DMS53 (cell line): ENCODE measurements at places on chromosomes 11 and 22.

- no peak for DNase-seq
These were observed 88.9 kb downstream of the RRM1 start for GRCh38 chr11:4183410-4184057.

DNA sequence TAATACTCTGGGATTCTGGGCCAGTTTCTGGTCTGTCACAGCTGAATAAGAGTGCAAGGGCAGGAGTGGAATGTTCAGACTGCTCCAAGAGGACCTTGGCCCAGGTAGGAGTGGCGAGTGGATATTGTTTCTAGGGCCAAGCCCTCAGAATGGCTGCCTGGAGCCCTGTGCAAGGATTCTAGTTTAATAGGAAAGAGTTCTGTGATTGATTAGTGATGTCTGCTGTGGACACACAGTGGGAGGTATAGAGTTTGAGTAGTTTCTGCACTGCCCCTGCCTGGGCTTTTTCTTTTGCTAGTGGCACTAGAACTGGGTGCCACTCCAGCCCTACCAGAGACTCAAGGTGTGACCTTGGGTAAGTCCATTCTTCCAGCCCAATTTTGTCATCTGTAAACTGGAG is 9.7 kb upstream of the MPPED1 start:
- DNase-seq: peak; percentile 21

DNA sequence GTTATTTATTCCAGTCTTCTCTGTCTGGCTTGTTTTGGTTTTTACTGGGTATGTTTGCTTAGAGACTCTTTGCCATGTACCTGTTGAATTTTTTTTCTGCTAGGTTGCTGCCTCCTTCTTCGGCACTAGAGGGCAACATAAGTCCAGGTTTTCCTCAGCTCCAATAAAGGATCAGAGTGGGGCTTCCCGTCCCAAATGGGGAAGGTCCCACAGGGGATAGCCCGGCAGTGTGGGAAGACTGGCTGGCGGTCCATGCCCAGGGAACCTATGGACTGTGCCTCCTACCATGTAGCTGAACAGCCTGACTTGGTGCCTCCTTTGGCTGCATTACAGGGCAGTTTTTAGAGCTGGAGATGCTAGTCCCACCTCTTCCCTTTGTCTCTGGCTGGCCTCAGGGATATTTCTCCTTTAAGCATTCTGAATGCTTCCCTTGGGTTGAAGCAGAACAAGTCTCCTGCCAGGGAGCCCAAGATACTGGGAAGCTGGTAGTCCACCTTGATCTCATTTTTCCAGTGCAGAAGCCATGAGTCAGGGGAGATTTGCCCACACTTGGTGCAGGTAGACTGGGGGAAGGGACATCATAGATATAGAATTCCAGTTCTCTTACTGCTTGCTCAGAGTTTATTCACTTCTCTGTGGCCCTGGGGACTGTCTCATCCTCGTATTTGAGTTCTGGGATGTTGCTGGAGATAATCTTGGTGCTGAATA is 60.2 kb downstream of the BRD1 start:
- DNase-seq: peak; percentile 74

DNA sequence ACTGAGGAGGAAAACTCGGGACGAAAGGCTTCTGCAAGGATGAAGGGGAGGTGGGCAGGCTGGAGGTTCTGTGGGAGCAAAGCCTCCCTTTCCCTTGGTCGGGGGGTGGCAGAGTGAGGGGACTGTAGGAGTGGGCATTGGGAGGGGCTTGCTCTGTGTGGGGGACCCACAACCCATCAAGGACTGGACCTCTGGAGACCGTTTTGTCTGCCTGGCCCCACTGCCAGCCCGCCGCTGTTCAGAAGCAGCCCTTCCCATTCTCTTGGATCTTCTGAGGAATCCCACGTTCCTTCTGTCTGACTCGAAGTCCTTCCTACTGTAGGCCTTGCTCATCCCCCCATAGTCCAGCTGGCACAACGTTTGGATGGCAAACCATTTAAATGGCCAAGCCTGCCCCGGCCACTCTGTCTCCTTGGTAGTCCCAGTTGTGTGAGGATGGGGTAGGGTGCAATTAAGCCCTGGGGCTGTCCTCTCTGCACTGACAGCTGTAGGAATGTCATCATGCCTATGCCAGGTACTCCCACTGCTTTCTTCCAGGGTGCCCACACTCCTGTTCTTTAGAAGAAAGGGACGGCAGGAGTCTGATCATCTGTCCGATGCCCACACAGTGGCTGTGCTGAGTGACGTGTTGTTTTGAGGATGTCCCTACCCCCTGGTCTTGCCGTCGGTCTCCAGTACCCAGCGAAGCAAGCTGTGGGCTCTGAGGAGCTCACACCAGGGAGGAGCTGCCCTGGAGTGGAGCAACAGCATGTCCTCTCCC is 17.0 kb upstream of the NECTIN1 start:
- no peak for DNase-seq

DNA sequence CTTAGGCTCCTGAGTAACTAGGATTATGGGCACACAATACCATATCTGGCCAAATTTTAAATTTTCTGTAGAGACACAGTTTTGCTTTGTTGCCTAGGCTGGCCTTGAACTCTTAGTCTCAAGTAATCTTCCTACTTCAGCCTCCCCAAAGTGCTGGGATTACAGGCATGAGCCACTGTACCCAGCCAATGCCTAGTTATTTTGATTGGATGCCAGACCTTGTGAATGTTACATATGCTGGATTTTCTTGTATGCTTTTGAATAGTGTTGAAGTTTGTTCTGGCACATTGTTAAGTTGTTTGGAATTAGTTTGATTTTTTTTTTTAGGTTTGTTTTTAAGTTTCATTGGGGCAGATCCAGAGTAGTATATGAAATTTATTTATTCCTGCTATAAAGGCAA is 110.7 kb upstream of the ANO5 start:
- DNase-seq: no peak

- no peak for DNase-seq
These were observed 102.7 kb downstream of the ABTB2 start for GRCh38 chr11:34255101-34255500.

DNA sequence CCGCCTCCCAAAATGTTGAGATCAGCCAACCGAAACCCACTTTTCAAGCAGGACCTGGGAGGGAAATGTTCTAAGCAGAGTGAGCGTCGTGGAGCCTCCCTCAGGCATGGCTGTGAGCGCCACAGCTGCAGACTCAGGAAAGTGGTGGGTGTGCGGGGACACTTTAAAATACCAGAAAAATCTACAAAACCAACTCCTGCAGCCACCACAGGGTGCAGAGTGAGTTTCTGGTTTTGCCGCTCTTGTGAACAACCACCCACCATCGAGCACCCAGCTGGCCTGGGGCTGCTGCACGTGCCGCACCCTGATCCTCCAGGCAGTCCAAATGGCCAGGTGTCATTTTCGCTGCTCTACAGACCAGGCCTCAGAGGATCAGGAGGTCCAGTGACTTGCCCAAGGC is 46.9 kb downstream of the CELSR1 start:
- DNase-seq: no peak

DNA sequence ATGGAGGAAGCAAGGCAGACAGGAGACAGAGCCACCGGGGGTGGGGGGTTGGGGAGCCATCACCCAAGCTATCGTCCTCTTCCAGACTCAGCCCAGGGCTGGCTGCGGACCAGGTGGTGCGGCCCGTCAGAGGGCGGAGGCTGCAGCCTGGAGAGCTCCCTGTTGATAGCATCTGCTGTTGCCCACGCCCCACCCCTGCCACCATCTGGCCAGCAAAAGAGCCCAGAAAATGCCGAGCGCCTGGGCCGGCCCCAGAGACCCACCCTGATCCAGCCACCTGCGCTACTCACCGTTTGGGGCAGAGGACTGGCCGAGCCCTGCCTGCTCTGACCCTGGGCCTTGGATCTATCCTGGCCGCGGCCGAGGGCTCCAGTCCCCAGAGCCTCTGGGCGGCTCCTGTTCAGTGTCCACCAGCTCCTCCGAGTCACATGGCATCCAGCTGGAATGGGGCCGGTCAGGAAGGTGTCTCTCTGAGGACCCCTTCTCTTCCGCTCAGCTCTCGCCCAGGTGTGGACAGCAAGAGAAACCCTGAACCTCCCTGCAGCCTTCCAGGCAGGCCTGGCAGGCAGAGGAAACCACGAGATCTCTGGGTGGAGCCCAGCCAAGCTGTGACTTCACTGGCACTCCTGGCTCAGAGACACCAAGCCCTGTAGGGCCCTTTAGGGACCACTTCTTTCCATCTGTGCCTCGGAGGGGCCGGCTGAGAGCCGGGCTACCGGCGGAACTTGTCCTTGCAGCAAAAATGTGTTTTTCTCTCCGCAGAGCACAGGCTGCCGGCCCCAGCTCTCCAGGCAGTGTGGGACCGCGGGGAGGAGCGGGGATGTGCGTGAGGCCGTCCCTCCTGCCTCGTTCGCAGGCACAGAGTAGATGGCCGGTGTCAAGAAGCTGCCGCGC is at the start of gene MRGPRE:
Gene MRGPRE (minus strand): TSS at position 567 of the 894 bp plus-strand sequence. CDS start 3,618 bp downstream, outside the sequence.
- peak; percentile 82 for DNase-seq

DNA sequence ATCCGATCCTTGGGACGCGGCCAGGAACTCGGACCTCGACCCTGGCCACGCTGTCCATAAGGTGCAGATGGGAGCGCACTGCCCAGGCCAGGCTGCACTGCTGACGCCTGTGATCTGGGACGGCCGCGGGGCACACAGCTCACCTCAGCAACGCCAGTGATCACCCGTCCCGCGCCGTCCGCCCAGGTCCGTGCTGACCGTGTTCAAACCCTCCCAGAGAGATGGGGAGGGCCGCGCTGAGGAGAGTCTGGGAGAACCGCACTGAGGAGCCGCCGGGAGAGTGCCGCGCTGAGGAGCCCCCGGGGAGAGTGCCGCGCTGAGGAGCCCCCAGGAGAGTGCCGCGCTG is 636 bp downstream of the KCNQ1OT1 start:
- peak; percentile 58 for DNase-seq

DNA sequence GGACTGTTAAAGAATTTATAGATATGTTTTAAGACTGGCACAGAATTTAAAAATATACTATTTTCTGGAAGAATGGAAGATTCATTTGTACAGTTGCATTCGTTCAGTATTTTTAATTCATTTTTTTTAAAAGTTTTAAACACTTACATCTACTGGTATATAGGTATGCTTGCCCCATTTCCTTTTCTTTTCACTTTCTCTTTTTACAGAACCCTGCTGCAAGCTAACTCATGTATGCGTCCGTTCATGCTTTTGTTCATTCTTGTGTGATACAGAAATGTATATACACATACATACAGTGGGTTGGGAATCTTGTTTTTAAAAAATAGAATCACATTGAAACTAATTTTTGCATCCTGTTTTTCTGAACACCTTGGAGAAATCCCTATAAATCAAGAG is 31.0 kb downstream of the PACS1 start:
- DNase-seq: no peak
